CD8-positive, alpha-beta memory T cell (primary cell): ENCODE measurements at places on chromosomes 5 and 9. TPM values are rescaled to one million over a fixed set of nuclear protein-coding genes. Genes with fewer than 3 reads are reported as not detected.
A peak's percentile ranks its signal among the peaks of the same experiment; 100 is the strongest.

The FGFR4 gene
- total RNA-seq = 0.42 TPM

- no peak overlapping the region for H3K27ac ChIP-seq
- DNase-seq = no peak
- H3K36me3 ChIP-seq = no peaks in the 10 kb centered on the region
- H3K27me3 ChIP-seq = no peaks in the 10 kb centered on the region
- H3K4me1 ChIP-seq = no peaks in the 10 kb centered on the region
Measured at GRCh38 chr5:169201597-169201996, 99.3 kb downstream of the SLIT3 start.

The TRIM36 gene
- 0.58 TPM for total RNA-seq

The TTLL11 gene
- 4.0 TPM for total RNA-seq

- no peak overlapping the region for H3K27ac ChIP-seq
- H3K27me3 ChIP-seq = no peaks in the 10 kb centered on the region
- H3K36me3 ChIP-seq = no peaks in the 10 kb centered on the region
- no peak for DNase-seq
- H3K4me1 ChIP-seq = no peaks in the 10 kb centered on the region
Measured at GRCh38 chr5:82802954-82803353, 274.2 kb downstream of the TMEM167A start.

- H3K4me1 ChIP-seq = no peaks in the 10 kb centered on the region
- H3K27ac ChIP-seq = no peak overlapping the region
- H3K4me3 ChIP-seq = no peak overlapping the region
- no peaks in the 10 kb centered on the region for H3K36me3 ChIP-seq
- H3K27me3 ChIP-seq = no peaks in the 10 kb centered on the region
Measured at GRCh38 chr5:53355316-53355715, 125.1 kb upstream of the FST start.

DNA sequence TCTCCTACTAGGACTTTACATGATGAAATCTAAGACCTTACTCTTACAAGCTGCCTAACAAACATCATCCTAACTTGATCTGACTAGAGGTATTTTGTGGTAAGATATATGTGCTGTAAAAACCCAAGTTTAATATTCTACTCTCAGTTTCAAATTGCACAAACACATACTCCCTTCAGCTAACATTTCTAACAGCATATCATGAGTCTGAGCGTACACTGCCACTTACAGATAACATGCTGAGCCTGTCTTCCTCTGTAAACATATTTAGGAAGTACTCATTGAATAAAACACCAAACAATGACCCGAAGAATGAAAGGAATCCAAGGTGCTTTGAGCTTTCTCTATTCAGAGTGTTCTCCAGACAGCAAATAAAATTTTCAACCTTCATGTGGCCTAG is 7.9 kb upstream of the ESM1 start:
- H3K27me3 ChIP-seq = no peaks in the 10 kb centered on the region
- H3K4me1 ChIP-seq = peaks cover 25% of the 10 kb centered on the region
- no peak overlapping the region for H3K27ac ChIP-seq
- H3K4me3 ChIP-seq = no peak overlapping the region
- no peak for DNase-seq
- no peaks in the 10 kb centered on the region for H3K36me3 ChIP-seq

DNA sequence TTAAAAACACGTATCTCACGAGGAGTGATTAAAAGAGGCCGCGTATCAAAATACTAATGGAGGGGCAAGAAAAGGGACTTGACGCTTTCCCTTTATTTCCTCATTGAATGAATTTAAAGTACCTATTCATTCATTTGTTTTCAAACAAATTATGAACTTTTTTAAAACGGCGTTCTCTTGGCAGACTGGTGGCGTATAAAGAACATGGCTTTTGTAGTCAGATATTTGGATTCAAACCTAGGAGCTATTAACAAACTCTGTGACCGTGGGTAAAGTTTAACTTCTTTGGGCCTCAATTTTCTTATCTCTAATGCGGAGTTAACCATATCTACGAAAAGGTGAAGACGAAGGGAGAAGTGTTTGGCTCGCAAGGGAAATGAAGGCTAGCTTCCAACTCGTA is 876 bp downstream of the CAAP1 start:
- H3K4me3 ChIP-seq = peak overlapping the region; percentile 93
- peak overlapping the region; percentile 98 for H3K27ac ChIP-seq
- no peaks in the 10 kb centered on the region for H3K36me3 ChIP-seq
- DNase-seq = no peak

DNA sequence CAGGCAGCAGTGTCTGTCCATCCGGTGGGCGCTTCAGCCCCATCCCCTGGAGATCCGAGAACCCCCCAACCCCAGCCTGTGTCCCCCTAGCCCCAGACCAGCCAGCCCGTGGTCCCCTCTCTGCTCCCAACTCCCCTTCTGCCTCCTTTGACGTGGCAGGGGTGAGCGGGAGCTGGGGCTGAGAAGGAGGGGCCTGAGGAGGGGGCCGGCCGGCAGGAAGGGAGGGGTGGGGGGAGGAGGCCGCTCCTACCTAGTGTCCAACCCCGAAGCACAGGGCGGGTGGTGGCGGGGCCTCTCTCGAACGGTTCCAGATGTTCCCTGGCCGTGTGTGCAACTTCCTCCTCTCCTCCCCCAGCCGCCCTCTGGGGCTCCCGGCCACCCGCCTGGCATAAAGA is 31.0 kb downstream of the GOLGA2 start:
- no peak for DNase-seq
- H3K36me3 ChIP-seq = no peaks in the 10 kb centered on the region
- no peak overlapping the region for H3K27ac ChIP-seq

DNA sequence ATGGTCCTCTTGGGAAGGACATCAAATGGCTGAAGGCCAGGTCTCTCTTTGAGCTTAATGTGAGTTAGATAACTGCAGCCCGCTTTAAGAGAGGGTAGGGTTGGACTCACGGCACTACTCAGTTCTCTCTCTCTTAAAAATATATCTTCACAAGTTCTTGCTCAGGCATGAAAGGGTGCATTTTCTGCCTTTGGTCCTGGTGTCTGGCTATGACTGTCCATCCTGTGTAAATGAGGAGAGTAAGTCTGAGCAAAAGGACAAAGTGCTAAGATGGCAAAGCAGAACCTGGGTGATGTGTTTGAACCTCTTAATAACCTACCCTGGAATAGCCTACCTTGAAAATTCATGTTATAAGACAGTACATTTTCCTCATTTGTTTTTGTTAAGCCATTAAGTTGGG is 293.4 kb downstream of the PDE4D start:
- H3K27me3 ChIP-seq = no peaks in the 10 kb centered on the region
- no peaks in the 10 kb centered on the region for H3K4me1 ChIP-seq
- no peak for DNase-seq
- H3K4me3 ChIP-seq = no peak overlapping the region
- no peak overlapping the region for H3K27ac ChIP-seq
- H3K36me3 ChIP-seq = no peaks in the 10 kb centered on the region

- H3K27me3 ChIP-seq = no peaks in the 10 kb centered on the region
- H3K36me3 ChIP-seq = no peaks in the 10 kb centered on the region
- no peaks in the 10 kb centered on the region for H3K4me1 ChIP-seq
- H3K27ac ChIP-seq = no peak overlapping the region
Measured at GRCh38 chr5:115941051-115941675, 21.1 kb upstream of the LVRN start.

The SH3GL2 gene
- total RNA-seq = not detected

DNA sequence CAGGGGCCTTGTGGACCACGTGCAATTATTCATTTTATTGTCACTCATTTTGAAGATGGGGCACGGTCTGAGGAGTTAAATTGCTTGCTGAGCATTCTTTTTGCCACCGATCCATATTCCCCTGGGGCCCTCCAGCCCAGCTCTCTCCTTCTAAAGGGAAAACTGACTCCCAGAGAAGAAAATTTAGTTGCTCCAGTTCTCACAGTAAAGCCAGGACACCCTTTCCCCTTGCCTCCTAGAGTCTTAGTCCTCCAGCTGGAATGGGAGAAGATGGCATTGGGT is 1.0 kb upstream of the PANK3 start:
- DNase-seq = no peak
- peak overlapping the region; percentile 56 for H3K4me3 ChIP-seq
- no peaks in the 10 kb centered on the region for H3K36me3 ChIP-seq
- peaks cover 14% of the 10 kb centered on the region for H3K4me1 ChIP-seq

DNA sequence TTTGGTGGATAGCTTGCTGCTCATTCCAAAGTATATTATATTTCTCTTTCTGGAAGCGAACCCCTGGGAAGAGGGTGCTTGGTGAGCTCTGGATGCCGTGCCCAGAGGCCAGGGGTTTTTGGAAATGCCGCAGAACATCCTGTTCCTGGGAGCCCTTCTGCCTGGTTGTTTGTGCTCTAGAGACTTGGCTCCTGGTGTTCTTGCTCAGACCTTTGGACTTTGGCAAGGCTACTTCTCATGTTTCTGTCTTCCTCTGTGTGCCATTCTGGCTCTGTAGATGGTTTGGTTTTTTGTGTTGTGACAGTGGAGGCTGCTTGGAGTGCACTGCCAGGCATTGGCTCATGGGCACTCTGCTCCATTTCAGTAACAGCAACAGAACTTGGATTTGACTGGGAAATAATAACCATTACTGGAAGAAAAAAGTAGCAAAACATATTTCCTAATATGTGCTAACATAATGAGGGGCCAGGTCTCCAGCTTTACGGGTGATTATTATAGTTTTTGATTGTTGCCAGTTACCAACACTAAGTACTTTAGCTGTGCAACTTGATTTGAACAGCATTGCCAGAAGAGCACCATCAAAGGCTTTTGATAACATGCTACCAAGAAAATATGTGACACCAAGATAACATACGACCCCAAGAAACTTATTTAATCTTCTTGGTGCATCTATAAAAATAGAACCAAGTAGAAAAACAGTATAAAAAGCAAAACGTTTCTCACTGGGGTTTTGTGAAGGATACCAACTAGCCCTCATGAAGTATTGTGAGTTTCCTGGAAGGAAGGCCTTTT is 94.2 kb downstream of the PCSK1 start:
- no peak overlapping the region for H3K4me3 ChIP-seq
- no peak overlapping the region for H3K27ac ChIP-seq
- no peaks in the 10 kb centered on the region for H3K27me3 ChIP-seq
- H3K36me3 ChIP-seq = no peaks in the 10 kb centered on the region
- DNase-seq = no peak
- no peaks in the 10 kb centered on the region for H3K4me1 ChIP-seq

DNA sequence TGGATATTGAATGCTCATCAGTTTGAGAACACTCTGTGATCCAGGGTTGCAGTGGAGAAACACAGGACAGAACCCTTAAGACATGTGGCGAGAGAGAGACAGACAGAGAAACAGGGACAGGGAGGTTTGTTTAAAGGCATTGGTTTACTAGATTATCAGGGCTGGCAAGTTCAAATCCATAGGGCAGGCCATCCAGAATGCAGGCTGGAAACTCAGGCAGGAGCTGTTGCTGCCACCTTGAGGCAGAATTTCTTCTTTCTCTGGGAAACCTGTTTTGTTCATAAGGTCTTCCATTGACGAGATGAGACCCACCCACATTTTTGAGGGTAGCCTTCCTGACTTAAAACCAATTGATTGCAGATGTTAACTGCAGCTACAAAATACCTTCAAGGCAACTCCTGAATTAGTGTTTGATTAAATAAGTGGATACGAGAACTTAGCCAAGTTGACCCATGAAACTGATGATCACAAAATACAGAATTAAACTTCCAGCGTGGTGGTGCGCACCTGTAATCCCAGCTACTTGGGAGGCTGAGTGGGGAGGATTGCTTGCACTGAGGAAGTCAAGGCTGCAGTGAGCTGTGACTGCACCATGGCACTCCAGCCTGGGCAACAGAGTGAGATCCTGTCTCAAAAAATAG is 55.9 kb downstream of the NSUN2 start:
- H3K4me3 ChIP-seq = no peak overlapping the region
- no peaks in the 10 kb centered on the region for H3K4me1 ChIP-seq
- no peak overlapping the region for H3K27ac ChIP-seq
- peaks cover 4% of the 10 kb centered on the region for H3K27me3 ChIP-seq
- no peaks in the 10 kb centered on the region for H3K36me3 ChIP-seq

GRCh38 chr5:131968396-131968954 is 23.0 kb upstream of the MEIKIN start:
- no peaks in the 10 kb centered on the region for H3K27me3 ChIP-seq
- no peak overlapping the region for H3K4me3 ChIP-seq
- H3K36me3 ChIP-seq = peaks cover 9% of the 10 kb centered on the region
- peaks cover 4% of the 10 kb centered on the region for H3K4me1 ChIP-seq

DNA sequence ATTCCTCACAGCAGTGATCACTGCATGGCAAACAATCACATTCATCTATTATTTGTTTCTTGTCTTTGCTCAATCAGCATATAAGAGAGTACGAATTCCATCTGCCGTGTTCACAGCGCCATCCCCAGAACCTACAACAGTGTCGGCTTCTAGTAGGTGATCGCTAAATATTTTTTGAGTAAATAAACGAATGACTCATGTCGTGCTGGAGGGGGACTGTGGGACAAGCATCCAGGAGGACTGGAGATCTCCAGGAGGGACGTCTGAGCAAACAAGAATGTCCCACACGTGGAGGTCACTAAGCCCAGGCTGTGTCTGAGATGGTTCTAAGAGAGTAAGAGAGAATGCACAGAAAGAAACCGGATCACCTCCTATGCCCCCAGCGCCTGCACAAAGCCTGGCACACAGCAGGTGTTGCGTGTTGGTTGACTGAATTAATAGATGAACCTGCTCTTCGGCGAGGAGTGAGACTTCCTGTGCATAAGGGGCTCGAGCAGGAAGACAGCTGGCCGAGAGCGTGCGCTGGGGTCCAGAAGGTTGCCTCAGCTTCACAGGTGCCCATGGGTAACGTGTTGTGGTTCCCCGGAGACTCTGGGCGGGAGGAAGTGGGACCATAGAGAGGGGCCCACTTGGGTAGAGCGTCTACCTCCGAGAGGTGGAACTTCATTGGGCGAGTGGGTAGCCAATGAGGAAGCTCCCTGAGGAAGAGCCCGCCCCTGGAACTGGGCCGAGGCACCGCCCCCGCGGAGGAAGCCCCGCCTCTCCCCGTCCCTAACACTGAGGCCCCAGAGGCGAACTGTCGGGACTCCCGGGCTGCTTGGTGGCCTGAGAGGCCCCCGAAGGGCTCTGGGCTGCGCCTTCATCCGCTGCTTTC is 193.0 kb downstream of the MELK start:
- no peak overlapping the region for H3K27ac ChIP-seq
- DNase-seq = peak; percentile 79
- peak overlapping the region; percentile 72 for H3K4me3 ChIP-seq
- no peaks in the 10 kb centered on the region for H3K27me3 ChIP-seq
- peaks cover 9% of the 10 kb centered on the region for H3K4me1 ChIP-seq

The PRR7 gene
- 15.3 TPM for total RNA-seq

- no peaks in the 10 kb centered on the region for H3K4me1 ChIP-seq
- DNase-seq = no peak
- H3K27ac ChIP-seq = no peak overlapping the region
- H3K4me3 ChIP-seq = no peak overlapping the region
- no peaks in the 10 kb centered on the region for H3K27me3 ChIP-seq
Measured at GRCh38 chr9:113785334-113785733, 90.8 kb upstream of the ZNF618 start.

GRCh38 chr9:108639696-108640095 is 216.1 kb downstream of the ACTL7B start:
- H3K27me3 ChIP-seq = no peaks in the 10 kb centered on the region
- no peak overlapping the region for H3K4me3 ChIP-seq
- no peak for DNase-seq
- no peaks in the 10 kb centered on the region for H3K4me1 ChIP-seq
- no peak overlapping the region for H3K27ac ChIP-seq
- no peaks in the 10 kb centered on the region for H3K36me3 ChIP-seq

- no peaks in the 10 kb centered on the region for H3K4me1 ChIP-seq
- DNase-seq = no peak
- peaks cover 8% of the 10 kb centered on the region for H3K27me3 ChIP-seq
- no peaks in the 10 kb centered on the region for H3K36me3 ChIP-seq
Measured at GRCh38 chr9:29214154-29214689, 1640.9 kb upstream of the C9orf72 start.

The POLR3G gene
- 14.7 TPM for total RNA-seq

GRCh38 chr5:140542972-140543371 is 4.5 kb upstream of the EIF4EBP3 start:
- peaks cover 10% of the 10 kb centered on the region for H3K4me1 ChIP-seq
- no peak overlapping the region for H3K4me3 ChIP-seq
- H3K27me3 ChIP-seq = no peaks in the 10 kb centered on the region
- DNase-seq = no peak
